ENCODE measurements at places on chromosomes 6 and 20. TPM values are rescaled to one million over a fixed set of nuclear protein-coding genes. Genes with fewer than 3 reads are reported as not detected.

COL12A1 gene
- 57.5 TPM for total RNA-seq

DNA sequence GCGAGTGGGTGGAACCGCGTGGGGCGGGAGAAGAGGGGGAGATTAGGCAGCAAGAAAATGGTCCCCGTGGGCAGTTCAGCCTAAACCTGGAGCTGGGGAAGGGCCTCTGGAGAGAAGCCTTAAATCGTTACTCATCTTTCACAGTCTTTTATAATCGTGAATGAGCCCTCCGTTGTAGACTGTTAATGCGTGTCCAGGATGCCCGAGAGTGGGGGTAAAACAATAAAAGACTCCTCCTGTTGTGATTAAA is 11.0 kb upstream of the ELOVL5 start:
- no peak for DNase-seq

GRCh38 chr20:45835329-45835765 is 1.7 kb downstream of the SNX21 start:
- DNase-seq = no peak

DNA sequence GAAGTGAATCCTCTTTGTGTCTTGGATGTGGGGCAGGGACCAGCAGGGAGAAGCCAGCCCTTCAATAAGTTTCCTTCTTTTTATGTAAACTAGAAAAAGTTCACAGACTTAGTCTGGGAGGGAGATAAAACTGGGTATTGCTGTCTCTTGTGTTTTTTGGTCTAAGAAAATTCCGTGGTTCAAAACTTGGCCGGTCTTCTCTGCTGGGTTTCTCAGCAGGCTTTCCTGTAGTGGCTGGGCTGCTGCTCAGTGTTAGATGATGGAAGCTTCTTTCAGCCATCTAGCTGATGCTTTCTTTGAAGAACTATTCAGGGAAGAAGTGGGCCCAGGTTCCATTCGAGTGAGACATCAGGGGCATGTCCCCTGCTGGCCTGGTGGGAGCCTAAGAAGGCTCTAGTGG is 70.7 kb upstream of the SCP2D1 start:
- no peak for DNase-seq

PRPH2 gene
- total RNA-seq = not detected

DNA sequence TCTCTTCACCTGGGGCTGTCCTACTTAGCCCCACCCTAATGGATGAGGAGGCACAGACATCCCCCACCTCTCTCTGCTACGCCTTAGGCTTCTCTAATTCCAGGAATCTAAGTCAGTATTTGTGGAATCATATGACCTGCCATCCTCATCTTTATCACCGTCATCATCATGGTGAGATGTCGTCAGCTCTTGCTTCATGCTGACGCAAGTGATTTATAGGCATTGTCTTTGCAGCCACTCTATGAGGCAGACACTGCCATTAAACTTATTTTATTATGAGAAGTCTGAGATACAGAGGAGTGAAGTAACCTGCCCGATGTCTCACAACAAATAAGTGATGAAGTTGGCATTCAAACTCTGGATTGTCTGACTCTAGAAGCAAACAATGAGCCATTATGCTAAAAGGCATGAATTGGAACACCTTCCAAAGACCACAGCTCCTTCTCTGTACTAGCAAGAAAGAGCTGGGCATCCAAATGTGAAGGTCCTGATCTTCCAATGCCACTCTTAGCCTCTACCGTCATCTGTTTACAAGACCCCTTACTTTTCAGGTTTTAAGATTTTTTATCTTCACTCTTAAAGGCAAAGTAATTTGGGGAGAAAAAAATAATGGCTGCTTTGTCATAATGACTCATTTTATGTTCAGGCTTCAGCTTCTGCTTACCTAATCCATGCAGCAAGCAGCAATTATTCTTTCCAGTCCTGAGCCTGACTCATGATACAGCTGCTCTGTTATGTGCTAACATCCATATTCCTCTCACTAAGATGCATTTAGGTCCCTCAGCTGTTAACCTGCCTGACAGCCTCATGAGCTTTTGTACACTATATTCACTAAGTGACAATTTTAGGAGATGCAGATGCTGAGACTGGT is 113.7 kb upstream of the BCLAF1 start:
- DNase-seq = no peak

Measured in lower leg skin (tissue), 4 donors.